ENCODE measurements at places on chromosomes 3 and 15.

DNA sequence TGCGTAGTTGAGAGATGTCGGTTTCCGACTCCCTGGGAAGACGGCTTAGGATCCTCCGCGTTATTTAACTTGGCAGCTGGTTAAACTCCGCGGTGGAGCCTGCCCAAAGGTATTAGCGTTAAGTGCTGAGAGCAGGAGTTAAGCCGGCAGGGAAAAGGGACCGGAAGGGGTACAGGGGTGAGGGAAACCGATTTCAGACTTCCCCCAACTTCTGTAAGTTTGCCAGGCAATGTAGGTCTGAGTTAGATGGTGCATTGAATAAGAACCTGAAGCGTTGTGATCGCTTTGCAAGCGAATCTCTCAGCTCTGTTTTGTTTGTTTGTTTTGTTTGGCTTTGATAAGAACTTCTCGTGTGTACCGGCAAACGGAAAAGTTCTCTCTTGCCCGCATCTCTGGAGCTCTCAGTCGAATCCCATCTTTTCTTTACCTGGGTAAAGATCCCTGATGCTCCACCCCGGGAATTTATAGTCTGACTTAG lies 6.0 kb upstream of the FEZF2 start:
- DNase-seq: no peak

DNA sequence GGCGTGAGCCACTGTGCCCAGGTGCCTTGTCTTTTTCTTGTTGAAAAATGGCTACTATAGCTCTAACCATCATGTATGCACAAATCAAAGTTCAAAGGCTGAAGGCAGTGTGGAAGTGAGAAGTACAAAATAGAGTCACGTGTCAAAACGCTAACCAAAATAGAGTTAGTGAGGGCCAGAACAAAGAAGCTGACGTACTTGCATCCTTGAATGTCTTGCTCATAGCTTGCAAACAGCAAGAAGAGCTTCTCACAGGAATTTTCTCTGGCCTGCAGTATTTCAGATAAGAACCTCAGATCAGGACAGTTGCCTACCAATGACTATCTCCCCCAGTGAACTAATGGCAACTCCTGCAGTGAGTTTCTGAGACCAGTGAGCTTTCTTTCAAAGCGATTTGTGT lies 713.5 kb downstream of the GRM7 start:
- no peak for DNase-seq

- no peak for DNase-seq
These were observed 61.9 kb downstream of the BTLA start for GRCh38 chr3:112437146-112438022.

DNA sequence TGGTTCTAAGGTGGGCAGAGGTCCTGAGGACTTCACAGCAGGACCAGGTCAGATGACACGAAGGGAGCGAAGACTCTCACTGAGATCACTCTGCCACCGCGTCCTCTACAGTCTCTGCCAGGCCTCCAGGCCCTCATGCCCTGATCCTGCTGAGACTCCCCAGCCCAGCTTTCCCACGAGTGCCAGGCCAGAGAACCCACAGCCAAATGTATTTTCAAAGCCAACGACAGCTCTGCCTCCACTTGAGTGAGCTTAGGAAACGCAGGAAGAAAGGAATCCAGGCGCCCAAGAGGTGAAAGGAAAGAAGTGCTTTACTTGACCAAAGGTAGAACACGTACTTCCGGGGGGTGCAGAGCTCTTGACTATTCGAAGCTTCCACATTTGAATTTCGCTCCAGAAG lies 275.0 kb downstream of the XXYLT1 start:
- no peak for DNase-seq

- DNase-seq: no peak
These were observed 129.4 kb upstream of the SNTN start for GRCh38 chr3:63523100-63523499.

DNA sequence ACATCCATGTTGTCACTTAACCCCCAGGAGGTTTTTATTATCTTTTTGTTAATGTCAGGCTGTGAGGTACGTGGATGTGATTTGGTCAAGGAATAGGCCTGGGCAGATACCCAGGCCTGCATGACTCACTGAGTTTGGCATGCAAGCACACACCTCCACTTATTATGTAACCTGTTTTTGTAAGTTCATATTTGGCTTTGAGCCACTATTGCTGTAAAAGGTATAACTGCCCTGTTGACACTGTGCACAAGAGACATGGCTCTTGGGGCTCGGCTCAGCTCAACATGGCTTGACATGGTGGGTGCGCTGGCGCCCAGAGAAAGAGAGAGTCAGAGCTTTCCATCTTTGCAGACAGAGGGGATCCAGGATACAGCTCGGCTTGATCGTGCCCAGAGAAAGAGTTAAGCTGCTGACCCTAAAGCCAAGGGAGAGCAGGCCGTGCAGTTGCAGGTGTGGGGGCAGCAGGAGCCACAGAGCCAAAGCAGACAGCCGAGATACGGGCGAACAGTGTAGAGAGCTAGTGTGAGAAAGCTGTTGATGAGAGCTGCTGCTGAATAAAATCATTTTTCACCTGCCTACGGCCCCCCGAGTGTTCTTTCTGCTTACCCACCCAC lies 67.9 kb upstream of the UNC13C start:
- DNase-seq: no peak

Data from progenitor cell of endocrine pancreas (in vitro differentiated cells).